Left ventricle myocardium superior (tissue), 1 donor: ENCODE measurements at places on chromosomes 7 and 10.

DNA sequence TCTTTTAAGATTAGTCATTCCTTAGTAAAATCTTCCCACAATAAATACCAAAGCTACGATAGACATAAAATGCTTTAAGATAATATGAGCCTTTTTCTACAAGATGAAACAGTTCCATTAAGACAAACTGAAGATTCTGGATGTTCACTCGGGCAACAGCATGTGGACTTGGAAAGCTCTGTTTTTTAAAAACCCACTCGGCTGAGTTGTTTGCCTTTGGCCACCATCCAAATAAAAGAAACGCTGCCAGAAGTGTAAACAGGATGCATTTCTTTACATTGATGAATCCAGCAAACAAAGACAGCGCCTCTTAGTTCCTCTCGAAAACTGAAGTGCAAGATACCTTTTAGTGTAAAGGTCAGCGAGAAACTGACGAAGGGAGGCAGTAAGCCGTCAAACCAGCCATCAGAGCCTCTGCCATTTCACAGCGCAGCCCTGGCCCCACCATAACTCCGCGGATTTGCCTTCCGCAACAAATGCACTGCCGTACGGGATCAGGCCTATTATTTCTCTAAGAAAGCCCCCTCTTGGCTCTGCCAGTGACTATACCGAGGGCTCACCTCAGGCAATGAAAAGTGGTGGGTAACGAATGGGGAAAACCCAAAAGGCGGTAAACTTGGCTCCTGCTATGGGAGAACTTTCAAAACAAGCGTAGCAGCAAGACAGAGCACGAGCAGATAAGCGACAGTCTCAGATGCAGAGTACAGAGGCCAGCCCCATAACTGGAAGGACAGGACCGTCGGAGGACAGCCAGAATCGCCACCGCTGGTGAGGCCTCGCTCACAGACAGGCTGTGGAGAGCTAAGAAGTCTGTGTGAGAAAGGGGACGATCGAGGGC is 41.4 kb downstream of the GNA12 start:
- peak; percentile 67 for DNase-seq

DNA sequence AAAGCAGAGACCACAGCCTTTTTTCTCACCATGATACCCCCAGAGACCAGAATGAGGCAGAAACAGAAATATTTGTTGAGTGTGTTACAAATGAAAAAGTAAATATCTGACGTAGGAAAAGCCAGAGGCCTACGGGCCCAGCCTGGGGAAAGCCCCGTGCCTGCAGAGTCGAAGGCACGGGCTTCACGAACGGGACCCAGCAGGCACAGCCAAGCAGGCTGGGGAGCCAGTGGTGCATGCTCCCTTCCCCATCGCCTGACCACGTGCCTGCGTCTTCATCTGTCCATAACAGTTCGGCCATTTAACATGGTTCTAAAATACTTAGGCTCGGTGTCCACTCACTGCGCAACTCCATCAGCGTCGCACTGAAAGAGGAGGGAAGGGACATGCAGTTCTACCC is 50.8 kb downstream of the SLIT1 start:
- DNase-seq, result no peak

- peak; percentile 38 for DNase-seq
These were observed 115.5 kb upstream of the CREB5 start for GRCh38 chr7:28296571-28297483.

DNA sequence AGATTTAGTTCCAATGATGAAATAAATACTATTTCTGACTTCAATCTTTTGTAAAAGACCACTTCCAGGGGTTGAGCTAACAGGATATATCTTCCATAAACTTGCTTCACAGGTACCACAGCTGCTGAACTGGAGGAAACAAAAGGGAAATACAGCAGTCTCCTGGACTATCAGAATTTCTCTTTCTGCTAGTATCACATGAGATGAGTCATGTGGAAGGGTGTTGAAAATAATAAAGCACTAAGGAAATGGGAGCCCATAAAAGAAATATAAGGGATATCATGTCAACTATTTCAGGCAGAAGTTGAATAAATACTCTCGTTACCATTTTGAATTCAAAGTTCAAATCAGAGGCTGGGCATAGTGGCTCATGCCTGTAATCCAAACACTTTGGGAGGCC is 250.3 kb upstream of the NFE2L3 start:
- no peak for DNase-seq

- no peak for DNase-seq
These were observed 149.7 kb downstream of the WNT2 start for GRCh38 chr7:117173035-117173770.

- DNase-seq, result no peak
These were observed 290.6 kb upstream of the SMIM30 start for GRCh38 chr7:113408999-113409398.

DNA sequence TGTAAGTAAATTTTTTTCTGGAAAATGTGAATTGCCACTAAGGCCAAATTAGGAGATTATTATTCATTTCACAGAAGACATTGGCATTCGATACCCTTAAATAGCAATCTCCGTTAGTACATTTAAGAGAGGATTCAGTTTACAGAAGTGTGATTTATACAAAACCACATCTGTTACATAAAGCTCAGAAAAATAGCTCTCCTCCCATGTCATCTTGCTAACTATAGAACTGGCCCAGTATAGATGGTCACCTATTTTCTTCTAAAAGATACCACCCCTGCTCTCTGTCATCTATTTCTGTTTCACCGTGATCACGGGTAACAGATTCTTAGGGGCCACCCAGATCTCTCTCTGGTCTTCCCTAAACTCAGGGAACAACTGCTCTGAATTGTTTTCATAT is 119.1 kb downstream of the HIP1 start:
- no peak for DNase-seq

- DNase-seq, result no peak
These were observed 54.3 kb downstream of the ERCC6 start for GRCh38 chr10:49484486-49485235.

GRCh38 chr7:92466682-92467081 is 11.1 kb downstream of the ERVW-1 start:
- no peak for DNase-seq

- no peak for DNase-seq
These were observed 348.7 kb upstream of the LRGUK start for GRCh38 chr7:133778472-133778871.

DNA sequence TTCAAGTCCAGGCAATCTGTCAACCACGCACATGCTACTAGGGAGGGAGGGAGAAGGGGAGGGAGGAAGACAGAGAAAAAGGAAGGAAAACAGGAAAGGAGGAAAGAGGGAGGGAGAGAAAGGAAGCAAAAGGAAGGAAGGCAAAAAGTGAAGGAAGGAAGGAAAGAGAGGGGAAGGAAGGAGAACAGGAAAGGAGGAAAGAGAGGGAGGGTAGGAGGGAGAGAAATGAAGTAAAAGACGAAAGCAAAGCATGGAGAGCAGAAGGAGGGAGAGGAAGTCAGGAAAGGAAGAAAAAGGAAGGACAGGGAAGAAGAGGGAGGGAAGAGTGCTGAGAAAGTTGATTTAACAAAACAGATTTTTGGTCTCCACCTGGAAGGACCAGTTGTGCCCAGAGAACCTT is 25.6 kb downstream of the KLF6 start:
- DNase-seq, result no peak

GRCh38 chr10:22737587-22737986 is 23.2 kb upstream of the PIP4K2A start:
- peak; percentile 49 for DNase-seq

- DNase-seq, result no peak
These were observed 550.0 kb downstream of the TNS3 start for GRCh38 chr7:47031786-47032535.

DNA sequence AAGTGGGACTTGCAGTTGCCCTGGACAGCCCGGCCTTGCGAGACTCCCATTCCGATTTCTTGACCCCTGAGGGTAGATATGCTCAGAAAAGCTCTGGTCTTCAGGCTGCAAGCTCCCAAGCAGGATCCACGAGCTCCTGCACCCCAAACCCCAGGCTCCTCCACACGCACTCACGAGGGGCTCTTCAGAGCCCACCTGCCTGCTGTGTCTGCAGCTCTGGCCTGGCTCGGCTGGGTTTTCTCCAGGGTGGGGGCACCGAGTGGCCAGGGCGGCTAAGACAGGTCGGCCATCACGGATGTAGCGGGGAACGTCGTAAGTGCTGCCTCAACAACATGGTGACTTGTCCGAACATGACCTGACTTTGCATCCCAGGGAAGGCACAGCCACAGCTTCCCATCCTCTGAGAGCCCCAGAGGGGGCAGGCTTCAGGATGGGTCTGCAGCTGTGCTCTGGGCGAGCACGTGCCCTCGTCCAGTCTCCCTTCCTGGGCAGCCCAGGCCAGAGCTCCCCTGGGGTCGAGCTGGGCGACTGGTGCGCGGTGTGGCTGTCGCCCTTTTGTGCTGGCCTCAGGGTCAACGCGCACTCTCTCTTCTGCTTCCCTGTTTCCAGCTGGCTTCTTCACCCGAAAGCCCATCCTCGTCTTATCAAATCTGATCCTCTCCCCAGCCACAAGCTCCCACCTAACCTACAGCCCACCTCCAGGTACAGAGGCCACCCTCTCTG is 415.3 kb downstream of the DNAJB6 start:
- DNase-seq, result no peak

DNA sequence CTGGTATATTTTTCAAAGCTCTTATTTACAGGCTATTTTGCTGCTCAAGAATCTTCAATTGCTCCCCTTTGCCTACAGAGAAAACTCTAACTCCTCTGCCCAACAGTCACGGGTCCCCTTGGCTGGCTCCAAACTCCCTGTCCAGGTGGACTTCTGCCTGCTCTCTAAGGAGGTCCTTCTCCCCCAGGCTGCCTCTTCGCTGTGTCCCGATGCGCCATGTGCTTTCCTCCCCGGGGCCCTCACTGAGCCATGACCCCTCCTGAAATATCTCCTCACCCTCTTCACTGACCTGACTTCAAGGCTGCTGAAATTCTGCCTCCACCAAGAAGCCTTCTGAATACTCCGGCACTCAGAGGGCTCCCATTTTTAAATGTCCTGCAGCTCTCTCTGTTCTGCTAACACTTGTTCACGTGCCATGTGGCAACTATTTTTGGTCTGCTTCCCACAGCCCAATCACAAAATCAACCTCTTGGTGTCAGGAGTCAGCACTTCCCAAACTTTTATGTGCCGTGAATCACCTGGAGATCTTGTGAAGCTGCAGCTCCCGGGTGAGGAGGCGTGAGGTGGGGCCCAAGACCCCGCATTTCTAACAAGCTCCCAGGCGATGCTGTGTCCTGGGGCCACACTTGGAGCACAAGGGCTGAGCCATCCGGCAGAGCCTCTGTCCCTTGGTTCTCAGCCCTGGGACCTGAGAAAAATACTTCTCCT is 85.7 kb upstream of the COL13A1 start:
- no peak for DNase-seq

DNA sequence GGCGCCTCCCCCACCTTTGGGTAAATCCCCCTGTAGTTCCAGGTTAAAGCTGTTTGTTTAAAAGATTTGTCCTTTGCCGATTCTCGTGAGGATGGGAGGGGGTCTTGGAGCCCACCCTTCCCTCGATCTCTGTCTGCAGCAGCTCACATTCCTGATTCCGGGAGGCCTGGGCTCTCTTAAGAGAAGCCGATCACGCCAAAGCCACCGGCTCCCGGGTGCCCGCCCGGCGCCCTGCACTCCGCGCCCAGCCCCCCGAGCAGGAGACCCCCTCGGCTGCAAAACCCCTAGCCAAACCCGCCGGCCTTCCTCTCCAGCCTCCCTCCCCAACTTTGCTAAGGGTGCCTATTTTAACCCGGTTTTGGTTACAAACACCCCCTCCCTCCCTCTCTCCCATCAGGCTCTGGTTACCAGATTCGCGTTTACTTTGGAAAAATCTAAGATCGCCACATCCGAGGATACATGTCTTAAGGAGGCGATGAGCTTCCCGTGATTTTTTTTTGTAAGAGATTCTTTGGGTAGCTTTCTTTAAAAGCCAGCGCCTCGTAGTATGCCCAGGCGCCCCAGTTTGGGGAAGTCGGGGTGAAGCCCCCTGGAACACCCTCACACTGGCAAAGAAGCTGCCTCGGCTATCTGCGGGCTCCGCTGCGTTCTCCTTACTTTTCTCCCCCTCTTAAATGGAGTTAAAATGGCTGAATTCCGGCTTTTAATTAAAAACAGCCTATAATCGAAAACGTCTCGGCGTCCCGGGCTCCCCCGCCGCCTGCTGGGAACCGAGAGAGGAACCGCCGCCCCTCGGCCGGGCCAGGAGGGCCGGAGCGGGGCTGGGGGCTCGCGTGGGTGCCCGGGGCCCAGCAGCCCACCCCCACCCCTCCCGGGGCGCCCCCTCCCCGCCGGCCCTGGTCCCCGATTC is 983 bp downstream of the TNRC18 start:
- DNase-seq, result peak; percentile 59

GRCh38 chr7:55571511-55572377 is 558 bp downstream of the VOPP1 start:
- DNase-seq, result peak; percentile 73

DNA sequence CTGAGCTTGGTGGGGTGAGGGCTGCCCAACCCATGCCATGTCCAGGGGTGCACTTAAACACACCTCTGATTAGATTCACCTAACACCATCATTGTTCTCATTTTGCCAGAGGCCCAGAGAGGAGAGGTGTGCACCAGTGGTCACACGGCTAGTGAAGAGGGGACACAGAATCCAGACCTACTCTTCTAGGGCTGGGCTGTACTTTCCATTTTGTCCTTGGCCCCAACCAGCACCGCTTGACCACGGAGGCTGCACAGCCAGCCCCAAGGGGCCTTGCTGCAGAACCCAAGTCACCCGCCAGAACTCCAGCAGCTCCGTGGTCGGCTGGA is 246 bp upstream of the WDFY4 start:
- no peak for DNase-seq

GRCh38 chr10:47256751-47257336 is 43.2 kb upstream of the GDF10 start:
- no peak for DNase-seq

DNA sequence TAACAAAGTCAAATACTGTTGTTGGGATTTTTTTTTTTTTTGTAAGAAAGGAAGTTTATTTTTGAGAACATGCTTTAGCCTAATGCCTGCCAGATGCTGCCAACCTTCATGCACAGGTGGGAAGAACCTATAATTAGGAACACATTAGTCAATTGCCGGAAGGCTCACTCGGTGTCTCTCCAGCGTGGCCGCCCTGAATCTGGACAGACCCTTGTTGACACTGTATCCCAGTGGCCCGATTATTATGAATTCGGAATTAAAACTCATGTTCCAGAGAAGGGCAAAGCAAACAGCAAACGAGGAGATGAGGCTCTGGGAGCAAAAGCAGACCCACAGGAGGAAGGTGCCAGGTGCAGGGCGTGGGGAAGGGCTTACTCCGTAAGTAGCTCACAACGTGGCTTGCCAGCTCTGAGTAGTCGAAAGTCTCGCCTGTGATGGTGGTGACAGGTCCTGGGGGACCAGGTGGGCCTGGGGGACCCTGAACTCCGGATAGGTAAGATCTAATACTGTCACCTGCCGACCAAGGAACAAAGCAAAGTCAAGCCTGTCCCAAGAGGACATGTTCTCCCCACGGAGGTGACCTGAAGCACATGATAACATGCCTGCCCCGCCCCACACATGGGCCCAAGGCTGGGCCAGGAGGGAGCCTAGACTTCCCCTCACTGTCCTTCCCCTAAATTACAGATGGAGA is 48.3 kb downstream of the COL17A1 start:
- no peak for DNase-seq

DNA sequence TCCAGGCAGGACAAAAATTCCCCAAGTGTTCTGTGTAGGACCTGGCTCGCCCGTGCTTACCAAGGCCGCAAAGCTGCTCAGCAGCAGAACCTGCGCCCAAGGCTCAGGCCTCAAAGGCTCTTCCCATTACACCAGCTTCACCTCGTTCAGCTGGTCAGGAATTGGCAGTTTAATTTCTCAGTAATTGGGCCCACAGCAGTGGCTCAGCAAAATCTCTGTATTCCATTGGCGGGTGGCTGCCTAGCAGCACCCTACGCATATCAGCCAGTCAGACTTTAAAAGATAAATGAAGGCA is 5.8 kb downstream of the FZD9 start:
- no peak for DNase-seq

GRCh38 chr7:26657206-26657641 is 207.2 kb downstream of the SKAP2 start:
- no peak for DNase-seq

- DNase-seq, result no peak
These were observed 451.9 kb downstream of the DPP6 start for GRCh38 chr7:154503962-154504550.
